Right lobe of liver (tissue), 6 donors: ENCODE measurements at places on chromosomes 13 and 19. TPM values are rescaled to one million over a fixed set of nuclear protein-coding genes. Genes with fewer than 3 reads are reported as not detected.
A peak's percentile ranks its signal among the peaks of the same experiment; 100 is the strongest.

DNA sequence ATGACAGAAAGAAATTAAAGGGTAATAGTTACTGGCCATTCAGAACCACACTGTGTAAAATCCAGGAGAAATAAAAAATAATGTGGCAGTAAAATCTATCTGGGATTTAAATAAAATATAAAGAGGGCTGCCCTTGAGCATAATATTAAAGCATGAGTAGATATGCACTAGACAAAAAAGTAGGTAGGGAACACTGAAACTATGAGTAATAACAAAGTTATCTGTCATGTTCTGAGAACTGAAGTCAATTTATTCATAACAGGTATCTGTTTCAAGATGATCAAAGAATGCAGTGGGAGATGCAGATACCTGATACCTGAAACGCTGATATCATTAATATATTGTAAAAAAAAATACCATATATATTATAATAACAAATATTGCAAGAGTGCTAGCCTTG lies 1672.0 kb downstream of the SLITRK5 start:
- no peak overlapping the region for H3K4me3 ChIP-seq
- no peaks in the 10 kb centered on the region for H3K36me3 ChIP-seq
- H3K27me3 ChIP-seq: no peaks in the 10 kb centered on the region
- no peak for DNase-seq
- H3K27ac ChIP-seq: no peak overlapping the region

GRCh38 chr13:34733721-34734120 lies 208.3 kb upstream of the NBEA start:
- no peaks in the 10 kb centered on the region for H3K27me3 ChIP-seq
- H3K4me1 ChIP-seq: no peaks in the 10 kb centered on the region
- no peak overlapping the region for H3K27ac ChIP-seq

- no peak for DNase-seq
- H3K36me3 ChIP-seq: no peaks in the 10 kb centered on the region
- H3K4me3 ChIP-seq: no peak overlapping the region
- no peaks in the 10 kb centered on the region for H3K27me3 ChIP-seq
- no peak overlapping the region for H3K27ac ChIP-seq
- H3K4me1 ChIP-seq: no peaks in the 10 kb centered on the region
These were observed 21.1 kb downstream of the PROSER1 start for GRCh38 chr13:39016787-39017186.

- DNase-seq: no peak
- no peak overlapping the region for H3K4me3 ChIP-seq
- H3K27ac ChIP-seq: no peak overlapping the region
- H3K36me3 ChIP-seq: no peaks in the 10 kb centered on the region
These were observed 235.4 kb upstream of the MAB21L1 start for GRCh38 chr13:35711909-35712308.

- no peaks in the 10 kb centered on the region for H3K27me3 ChIP-seq
- H3K4me3 ChIP-seq: no peak overlapping the region
- no peaks in the 10 kb centered on the region for H3K4me1 ChIP-seq
- no peak for DNase-seq
- H3K36me3 ChIP-seq: no peaks in the 10 kb centered on the region
These were observed 19.9 kb upstream of the ZNF208 start for GRCh38 chr19:22030680-22031079.

DNA sequence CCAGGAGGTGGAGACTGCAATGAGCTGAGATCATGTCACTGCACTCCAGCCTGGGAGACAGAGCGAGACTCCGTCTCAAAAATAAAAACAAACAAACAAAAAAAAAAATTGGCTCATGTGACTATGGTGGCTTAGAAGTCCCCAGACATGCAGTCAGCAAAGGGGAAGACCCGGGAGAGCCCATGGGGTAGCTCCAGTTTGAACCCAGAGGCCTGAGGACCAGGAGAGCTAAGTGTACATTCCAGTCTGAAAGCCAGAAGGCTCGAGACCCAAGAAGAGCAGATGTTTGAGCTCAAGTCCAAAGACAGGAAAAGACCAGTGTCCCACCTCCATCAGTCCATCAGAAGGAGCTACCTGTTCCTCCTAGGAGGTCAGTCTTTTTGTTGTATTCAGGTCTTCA lies 175.2 kb downstream of the TSHZ3 start:
- no peaks in the 10 kb centered on the region for H3K36me3 ChIP-seq
- no peaks in the 10 kb centered on the region for H3K27me3 ChIP-seq
- DNase-seq: no peak
- no peaks in the 10 kb centered on the region for H3K4me1 ChIP-seq
- no peak overlapping the region for H3K27ac ChIP-seq

DNA sequence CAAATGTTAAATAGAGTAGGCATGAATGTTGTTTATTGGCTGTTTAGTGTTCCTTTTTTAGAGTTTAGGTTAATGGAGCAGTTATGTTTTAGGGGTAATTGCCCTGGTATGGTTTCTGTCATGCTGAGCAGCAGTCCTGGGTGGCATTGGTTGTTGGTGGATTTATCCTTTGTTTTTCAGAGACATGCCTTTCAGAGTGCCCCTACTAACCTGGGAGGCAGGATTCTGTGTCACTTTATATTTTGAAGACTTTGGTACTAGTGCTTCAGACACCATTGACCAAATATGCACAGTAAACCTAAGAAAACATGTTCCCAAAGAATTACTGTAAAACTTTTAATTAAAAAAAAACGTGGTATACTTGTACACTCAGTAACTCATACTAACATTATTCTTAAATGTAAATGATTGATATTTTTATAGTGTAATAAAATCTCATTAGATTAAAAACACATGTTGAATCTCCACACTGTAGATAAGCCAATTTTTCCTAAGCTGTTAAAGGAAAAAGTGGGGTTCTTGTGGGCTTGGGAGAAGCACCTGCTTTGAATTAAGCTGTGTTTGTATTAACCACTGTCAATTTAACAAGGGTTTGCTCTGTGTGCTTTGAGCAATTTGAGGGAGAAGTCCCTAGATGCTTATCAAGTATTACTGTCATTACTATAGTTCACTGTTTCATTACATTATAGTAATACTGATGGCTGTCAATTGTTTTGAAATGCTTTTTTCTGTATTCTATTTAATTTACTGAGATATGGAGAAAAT lies 133.2 kb downstream of the LMO7 start:
- H3K36me3 ChIP-seq: no peaks in the 10 kb centered on the region
- no peak for DNase-seq
- H3K27me3 ChIP-seq: no peaks in the 10 kb centered on the region
- H3K27ac ChIP-seq: no peak overlapping the region

- no peak overlapping the region for H3K27ac ChIP-seq
- peaks cover 35% of the 10 kb centered on the region for H3K4me1 ChIP-seq
- H3K4me3 ChIP-seq: no peak overlapping the region
These were observed 7.4 kb downstream of the SHFL start for GRCh38 chr19:10093295-10094186.

- no peak for DNase-seq
- H3K4me3 ChIP-seq: no peak overlapping the region
- H3K4me1 ChIP-seq: no peaks in the 10 kb centered on the region
- no peaks in the 10 kb centered on the region for H3K27me3 ChIP-seq
These were observed 129.4 kb downstream of the PCDH20 start for GRCh38 chr13:61286148-61286745.

- no peaks in the 10 kb centered on the region for H3K4me1 ChIP-seq
- no peaks in the 10 kb centered on the region for H3K27me3 ChIP-seq
- DNase-seq: no peak
- H3K36me3 ChIP-seq: no peaks in the 10 kb centered on the region
- no peak overlapping the region for H3K4me3 ChIP-seq
These were observed 114.1 kb downstream of the DACH1 start for GRCh38 chr13:71752775-71753513.

DNA sequence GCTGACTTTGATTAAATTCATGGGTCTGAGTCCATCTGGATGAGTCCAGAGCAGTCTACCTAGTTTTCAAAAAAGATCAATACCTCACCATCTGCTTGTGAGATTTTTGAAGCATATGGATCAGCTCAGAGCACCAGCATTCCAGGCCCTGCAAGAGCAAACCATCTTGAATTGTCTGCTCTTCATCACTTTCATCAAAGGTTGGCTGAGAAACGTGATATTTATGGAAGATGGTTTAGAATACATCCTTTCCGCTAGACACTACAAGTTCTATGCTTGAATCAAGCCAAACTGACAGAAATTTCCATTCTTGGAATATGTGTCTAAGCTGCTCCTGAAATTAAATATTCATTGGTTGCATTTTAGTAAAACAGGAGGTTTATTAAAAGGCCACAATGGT lies 190.3 kb downstream of the KCNRG start:
- no peaks in the 10 kb centered on the region for H3K36me3 ChIP-seq
- H3K27me3 ChIP-seq: no peaks in the 10 kb centered on the region
- H3K4me3 ChIP-seq: no peak overlapping the region
- H3K4me1 ChIP-seq: no peaks in the 10 kb centered on the region
- H3K27ac ChIP-seq: no peak overlapping the region

GRCh38 chr13:114151565-114152284 lies 19.3 kb upstream of the RASA3 start:
- DNase-seq: peak; percentile 84
- no peak overlapping the region for H3K4me3 ChIP-seq
- no peaks in the 10 kb centered on the region for H3K27me3 ChIP-seq
- no peaks in the 10 kb centered on the region for H3K36me3 ChIP-seq
- no peaks in the 10 kb centered on the region for H3K4me1 ChIP-seq

DNA sequence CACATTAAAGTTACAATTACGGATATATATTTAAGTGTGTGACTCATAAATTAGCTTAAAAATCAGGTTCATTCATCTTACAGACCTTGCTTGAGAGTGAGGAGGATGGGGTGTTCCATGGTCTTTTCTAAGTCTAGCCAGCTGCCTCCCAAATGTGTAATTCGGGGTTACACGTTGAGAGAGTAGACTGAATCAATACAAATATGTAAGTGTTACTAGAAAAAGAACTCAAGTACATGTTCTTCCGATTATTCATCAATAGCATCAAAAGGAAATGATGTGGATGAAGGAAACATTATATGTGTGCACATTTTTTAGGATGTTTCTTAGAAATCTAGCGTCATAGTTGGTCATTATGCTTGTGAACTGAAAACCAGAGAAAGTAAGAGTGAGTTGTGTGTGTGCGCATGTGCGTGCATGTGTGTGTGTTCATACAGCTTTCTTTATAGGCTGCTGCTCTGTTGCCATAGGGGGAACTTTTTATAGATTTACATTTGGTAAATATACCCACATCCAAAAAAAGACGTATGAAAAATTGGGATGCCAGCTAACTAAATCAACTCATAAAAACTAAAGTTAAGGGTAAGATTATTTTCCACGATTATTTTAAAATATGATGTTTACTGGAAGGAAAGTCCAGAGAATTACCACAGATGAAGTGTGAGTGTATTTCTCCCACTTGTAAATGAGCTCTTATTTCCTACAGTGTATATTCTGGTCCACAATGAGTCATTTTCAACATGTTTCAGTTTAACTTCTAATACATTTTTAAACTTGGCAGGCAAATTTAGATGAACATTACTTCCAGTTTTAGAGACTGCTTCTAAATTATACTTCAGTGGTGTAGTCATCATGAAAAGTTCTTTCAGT lies 82.4 kb downstream of the PIBF1 start:
- no peak overlapping the region for H3K4me3 ChIP-seq
- no peaks in the 10 kb centered on the region for H3K4me1 ChIP-seq
- no peak overlapping the region for H3K27ac ChIP-seq
- no peak for DNase-seq
- H3K27me3 ChIP-seq: no peaks in the 10 kb centered on the region

GRCh38 chr13:101490406-101491015 lies 38.0 kb downstream of the ITGBL1 start:
- no peak overlapping the region for H3K27ac ChIP-seq
- H3K36me3 ChIP-seq: no peaks in the 10 kb centered on the region
- H3K4me1 ChIP-seq: no peaks in the 10 kb centered on the region
- no peaks in the 10 kb centered on the region for H3K27me3 ChIP-seq

DNA sequence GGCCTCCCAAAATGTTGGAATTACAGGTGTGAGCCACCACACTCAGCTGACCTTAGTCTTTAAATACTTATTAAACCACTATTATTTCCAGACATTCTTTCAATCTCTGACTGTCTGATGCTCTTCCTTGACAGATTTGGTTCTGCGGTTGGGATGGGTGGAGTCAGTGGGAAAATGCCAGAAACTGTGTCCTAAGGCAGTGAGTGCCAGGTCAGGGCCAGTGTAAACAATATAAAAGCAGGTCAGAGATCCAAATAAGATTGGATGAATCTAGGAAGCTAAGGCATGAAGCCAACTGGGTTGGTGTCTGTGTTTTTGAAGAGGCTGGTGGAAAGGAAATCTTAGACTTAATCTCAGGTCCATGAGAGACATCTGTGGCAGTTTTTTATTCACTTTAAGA lies 74.7 kb downstream of the KLF5 start:
- H3K27me3 ChIP-seq: no peaks in the 10 kb centered on the region
- H3K36me3 ChIP-seq: no peaks in the 10 kb centered on the region
- H3K4me1 ChIP-seq: no peaks in the 10 kb centered on the region
- H3K4me3 ChIP-seq: no peak overlapping the region

GRCh38 chr19:876780-877314 lies 16.1 kb downstream of the MED16 start:
- no peak overlapping the region for H3K27ac ChIP-seq
- H3K36me3 ChIP-seq: peaks cover 15% of the 10 kb centered on the region
- DNase-seq: no peak
- H3K4me1 ChIP-seq: no peaks in the 10 kb centered on the region

- H3K4me1 ChIP-seq: no peaks in the 10 kb centered on the region
- H3K27me3 ChIP-seq: no peaks in the 10 kb centered on the region
These were observed 281.6 kb upstream of the OBI1 start for GRCh38 chr13:78940455-78941130.

DNA sequence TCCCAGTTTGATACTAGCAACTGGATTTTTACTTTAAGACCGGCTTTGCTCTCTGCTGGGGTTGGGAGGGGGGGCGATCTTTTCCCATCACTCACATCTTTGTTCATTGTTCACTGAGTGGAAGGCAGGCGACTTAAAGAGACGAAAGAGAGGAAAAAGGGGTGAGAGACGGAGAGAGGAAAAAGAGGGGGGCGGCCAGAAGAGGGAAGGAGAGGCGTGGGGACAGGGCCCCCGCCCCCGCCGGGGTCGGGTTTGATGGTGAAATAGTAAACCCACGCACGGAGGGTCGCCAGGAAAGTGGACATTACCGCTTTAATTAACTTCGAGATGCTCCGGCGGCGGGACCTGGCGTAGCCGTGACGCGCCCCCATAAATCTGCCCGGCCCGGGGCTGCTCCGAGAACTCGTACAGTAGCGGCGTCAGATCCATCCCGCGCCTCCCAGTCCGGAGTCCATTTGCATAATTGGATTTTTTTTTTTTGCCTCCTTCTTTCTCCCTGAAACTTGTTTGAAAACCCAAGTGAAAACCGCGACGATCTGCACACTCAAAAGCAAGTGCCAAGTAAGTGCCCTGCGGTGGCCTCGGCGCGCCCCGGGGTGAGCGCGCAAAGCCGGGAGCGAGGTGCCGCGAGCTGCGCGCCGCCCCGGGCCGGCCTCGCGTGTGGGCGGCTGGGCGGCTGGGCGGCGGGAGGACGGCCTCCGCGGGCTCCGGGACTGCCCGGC lies 143.9 kb upstream of the ZNF536 start:
- H3K4me1 ChIP-seq: no peaks in the 10 kb centered on the region
- no peak overlapping the region for H3K4me3 ChIP-seq
- H3K27ac ChIP-seq: no peak overlapping the region
- H3K27me3 ChIP-seq: peaks cover 10% of the 10 kb centered on the region

Gene ASPDH
- 22.7 TPM for total RNA-seq

Gene NBEA
- 0.76 TPM for total RNA-seq

Gene KISS1R
- total RNA-seq: not detected

Gene BRSK1
- total RNA-seq: not detected

Gene ZNF45
- total RNA-seq: 3.7 TPM

Gene SIGLECL1
- not detected for total RNA-seq
